ENCODE measurements at places on chromosomes 7 and 10. TPM values are rescaled to one million over a fixed set of nuclear protein-coding genes. Genes with fewer than 3 reads are reported as not detected.

The BLNK gene
- 3.6 TPM for total RNA-seq

DNA sequence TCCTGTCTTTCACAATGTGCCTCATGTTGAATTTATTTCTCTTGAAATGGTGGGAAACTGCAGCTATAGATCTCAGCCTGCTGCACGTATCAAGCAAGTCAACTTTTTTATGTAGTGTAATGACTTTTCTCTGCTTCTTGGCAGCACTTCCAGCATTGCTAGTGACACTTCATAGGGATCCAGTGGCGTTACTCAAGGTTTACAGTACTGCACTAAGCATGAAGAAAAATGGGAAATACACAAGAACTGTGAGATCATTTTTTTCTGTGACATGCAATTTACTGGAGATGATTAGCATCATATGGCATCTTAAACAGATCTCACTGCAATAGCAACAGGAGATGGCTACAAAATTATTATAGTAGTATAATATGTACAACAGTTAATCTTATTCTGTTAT, 90.9 kb downstream of the POLR1F start:
- no peaks in the 10 kb centered on the region for H3K4me1 ChIP-seq

DNA sequence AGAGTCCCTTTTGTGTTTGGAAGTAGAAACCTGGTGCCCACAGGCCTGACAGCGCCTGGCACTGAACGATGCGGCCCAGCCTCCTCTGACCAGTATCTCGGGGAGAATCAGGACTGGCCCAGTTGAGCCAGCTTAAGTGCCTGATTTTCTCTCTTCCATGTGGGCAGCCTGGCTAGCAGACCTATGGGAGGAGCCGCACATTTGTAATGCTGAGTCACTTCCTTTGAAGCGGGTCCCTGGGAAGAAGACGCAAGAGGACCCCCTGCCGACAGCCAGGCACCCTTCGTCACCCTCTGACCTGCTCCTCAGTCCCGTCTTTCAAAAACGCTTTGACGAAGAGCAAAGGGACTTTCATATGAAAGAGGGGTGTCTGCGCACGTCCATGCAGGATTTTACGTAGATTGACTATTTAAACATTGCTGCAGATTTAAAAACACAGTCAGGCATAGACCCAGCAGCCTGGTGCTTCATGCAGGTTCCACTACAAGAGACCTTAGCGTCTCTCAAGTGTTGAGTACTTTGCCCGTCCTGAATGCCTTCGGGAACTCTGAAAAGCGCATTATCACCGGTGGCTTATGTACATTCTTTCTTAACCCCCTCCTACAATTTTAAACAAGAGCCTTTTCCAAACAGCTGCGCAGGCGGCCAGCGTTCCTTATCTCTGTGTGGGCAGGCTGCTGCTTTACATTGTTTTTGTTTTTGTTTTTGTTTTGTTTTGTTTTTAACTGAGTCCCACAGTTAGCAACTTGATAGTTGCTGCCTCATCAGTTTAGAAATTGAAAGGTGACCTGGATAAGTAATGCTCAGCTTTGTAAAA, 36.5 kb upstream of the AP5Z1 start:
- peak overlapping the region; percentile 84 for H3K4me3 ChIP-seq
- H3K36me3 ChIP-seq: no peaks in the 10 kb centered on the region
- H3K27ac ChIP-seq: peak overlapping the region; percentile 94
- no peak for DNase-seq
- no peaks in the 10 kb centered on the region for H3K27me3 ChIP-seq

DNA sequence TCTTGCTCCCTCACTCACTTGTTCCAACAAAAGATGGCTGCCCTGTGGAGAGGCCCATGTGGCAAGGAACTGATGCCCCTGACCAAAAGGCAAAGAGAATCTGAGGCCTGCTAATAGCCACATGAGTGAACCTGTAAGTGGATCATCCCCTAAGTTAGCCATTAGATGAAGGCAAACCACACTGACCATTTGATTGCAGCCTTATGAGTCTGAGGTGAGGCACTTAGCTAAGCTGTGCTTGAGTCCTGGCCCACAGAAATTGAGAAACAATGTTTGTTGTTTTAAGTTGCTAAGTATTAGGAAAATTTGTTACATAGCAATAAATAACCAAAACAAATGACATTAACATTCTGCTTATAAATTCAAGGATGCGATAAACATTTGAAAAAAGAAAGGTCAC, 100.1 kb upstream of the BET1 start:
- H3K36me3 ChIP-seq: no peaks in the 10 kb centered on the region
- H3K4me1 ChIP-seq: peaks cover 3% of the 10 kb centered on the region
- H3K4me3 ChIP-seq: no peak overlapping the region

DNA sequence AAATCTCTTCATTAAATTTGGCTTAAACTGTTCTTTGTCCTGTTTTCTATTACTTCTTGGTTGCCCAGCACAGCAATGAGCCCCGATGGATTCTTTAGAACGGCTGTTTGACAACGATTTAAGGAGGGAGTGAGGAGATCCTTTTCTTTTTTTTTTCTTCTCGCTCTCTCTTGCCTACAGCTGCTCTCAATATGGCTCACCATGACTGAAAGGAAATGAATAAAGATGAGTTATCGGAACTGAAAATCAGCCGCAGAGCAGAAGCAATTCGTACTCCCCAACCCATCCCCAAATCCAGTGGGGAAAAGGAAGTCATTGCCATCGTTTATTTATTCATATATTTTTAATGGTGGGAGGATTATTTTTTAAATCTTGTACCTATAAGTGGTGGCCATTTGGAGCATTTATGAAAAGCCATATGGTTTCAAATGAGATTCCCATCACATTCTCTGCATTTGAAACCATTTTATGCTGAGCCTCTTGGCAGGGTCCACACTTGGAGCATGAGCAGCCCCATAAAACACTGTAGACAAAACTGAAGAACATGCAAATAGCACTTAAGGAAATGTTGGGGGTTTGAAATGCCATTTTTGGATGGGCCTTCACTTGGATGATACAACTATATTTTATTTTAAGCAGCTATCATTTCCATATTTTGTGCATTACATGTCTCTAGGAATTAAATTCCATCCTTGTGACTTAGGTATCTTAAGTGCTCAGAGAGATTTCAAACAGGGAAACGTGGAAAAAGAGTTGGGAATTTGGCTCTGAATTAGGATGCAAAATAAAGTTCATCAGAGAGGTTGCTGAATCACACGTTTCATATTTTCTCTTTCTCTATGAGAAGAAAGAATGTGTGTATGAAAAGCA, 107.7 kb upstream of the FZD1 start:
- H3K4me3 ChIP-seq: no peak overlapping the region
- no peak overlapping the region for H3K27ac ChIP-seq
- H3K27me3 ChIP-seq: no peaks in the 10 kb centered on the region
- no peak for DNase-seq
- no peaks in the 10 kb centered on the region for H3K4me1 ChIP-seq

The PLEKHA1 gene
- 22.8 TPM for total RNA-seq

DNA sequence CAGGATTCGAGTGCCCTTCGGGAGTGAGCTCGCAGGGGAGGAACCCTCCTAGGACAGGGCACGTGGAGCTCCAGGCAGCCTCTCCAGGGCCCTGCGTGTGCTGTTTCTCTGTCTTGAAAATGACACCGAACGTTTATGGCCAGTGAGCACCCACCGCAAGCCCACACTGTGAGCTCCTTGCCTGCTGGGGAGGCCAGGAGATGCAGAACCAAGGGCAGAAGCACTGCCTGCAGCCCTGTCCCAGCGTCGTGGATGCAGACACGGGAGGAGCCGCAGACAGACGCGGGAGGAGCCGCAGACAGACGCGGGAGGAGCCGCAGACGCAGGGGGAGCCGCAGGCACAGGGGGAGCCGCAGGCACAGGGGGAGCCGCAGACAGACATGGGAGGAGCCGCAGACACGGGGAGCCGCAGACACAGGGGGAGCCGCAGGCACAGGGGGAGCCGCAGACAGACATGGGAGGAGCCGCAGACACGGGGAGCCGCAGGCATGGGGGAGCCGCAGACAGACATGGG, 314.4 kb downstream of the PTPRN2 start:
- H3K4me1 ChIP-seq: no peaks in the 10 kb centered on the region
- no peak for DNase-seq
- H3K4me3 ChIP-seq: no peak overlapping the region
- H3K27ac ChIP-seq: no peak overlapping the region
- H3K36me3 ChIP-seq: no peaks in the 10 kb centered on the region

DNA sequence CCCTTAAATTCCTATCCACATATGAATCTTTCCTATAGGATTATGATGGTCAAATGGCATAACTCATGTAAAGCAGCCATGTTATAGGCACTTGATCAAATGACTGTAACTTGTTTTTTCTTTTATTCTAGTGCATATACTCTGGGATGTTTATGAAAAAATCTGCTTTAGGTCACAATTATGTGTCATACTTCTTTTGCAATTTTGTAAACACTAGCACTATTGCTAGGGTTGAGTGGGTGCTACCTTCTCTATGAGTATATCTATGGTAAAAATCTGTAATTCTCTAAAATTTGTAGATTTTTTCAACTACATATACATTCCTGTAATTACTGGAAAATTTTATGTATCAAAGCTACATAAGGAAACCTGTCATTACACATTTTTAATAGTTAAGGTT, 50.0 kb downstream of the HGF start:
- no peak for DNase-seq
- no peaks in the 10 kb centered on the region for H3K4me1 ChIP-seq
- no peak overlapping the region for H3K27ac ChIP-seq
- H3K4me3 ChIP-seq: no peak overlapping the region
- H3K27me3 ChIP-seq: no peaks in the 10 kb centered on the region

The SLC18A3 gene
- not detected for total RNA-seq

- H3K4me1 ChIP-seq: peaks cover 12% of the 10 kb centered on the region
- no peak for DNase-seq
- no peak overlapping the region for H3K27ac ChIP-seq
Observed at GRCh38 chr10:22259280-22259679, 41.5 kb upstream of the EBLN1 start.

The NRCAM gene
- total RNA-seq: not detected

GRCh38 chr10:5775685-5776084, 37.5 kb downstream of the GDI2 start:
- H3K36me3 ChIP-seq: peaks cover 9% of the 10 kb centered on the region
- H3K4me3 ChIP-seq: peak overlapping the region; percentile 77
- H3K27me3 ChIP-seq: no peaks in the 10 kb centered on the region

- peak overlapping the region; percentile 96 for H3K27ac ChIP-seq
- DNase-seq: no peak
- peaks cover 81% of the 10 kb centered on the region for H3K4me1 ChIP-seq
- peak overlapping the region; percentile 91 for H3K4me3 ChIP-seq
Observed at GRCh38 chr10:6558759-6559461, 21.2 kb downstream of the PRKCQ start.

GRCh38 chr7:95220328-95220727, 104.0 kb downstream of the PON1 start:
- no peak overlapping the region for H3K4me3 ChIP-seq

The GJC3 gene
- 0.25 TPM for total RNA-seq

- peaks cover 4% of the 10 kb centered on the region for H3K36me3 ChIP-seq
- no peak overlapping the region for H3K27ac ChIP-seq
- no peak overlapping the region for H3K4me3 ChIP-seq
- H3K4me1 ChIP-seq: peaks cover 5% of the 10 kb centered on the region
Observed at GRCh38 chr10:86361156-86362128, 5.2 kb downstream of the GRID1 start.

The CTAGE15 gene
- 0.73 TPM for total RNA-seq

DNA sequence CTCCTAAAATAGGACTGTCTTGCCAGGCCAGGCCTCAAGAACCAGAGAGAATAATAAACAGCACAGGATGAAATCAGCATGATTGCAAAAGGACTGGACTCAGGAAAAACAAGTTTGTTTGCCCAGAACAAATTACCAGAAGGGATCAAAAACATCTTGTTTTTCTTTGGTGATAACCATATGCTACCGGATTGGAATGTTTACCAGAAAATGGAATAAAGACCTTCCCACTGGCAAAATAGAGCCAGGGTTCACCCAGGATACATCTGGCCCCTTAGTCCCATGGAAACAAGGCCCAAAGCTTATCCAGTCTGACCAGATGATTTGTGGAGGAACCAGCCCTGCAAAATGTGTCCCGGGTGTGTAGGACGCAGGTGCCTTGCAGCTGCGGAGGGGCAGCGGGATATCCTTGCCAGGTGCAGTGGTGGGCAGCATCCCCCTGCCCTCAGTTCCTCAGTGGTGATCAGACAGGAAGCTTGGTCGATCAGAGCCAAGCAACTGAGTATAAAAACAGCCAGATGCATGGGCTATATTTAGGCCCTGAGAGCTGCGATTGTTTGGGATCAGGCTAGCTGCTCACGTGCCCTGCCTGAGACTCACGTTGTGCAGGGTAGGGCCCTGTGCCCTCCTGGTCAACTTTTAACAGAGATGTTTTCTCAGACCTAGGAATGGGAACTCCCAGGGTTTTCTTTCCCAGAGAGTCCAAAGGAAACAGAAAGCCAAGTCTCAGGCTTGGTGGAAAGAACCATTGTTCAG, 4.6 kb upstream of the ZNF22 start:
- peaks cover 4% of the 10 kb centered on the region for H3K27me3 ChIP-seq
- H3K36me3 ChIP-seq: no peaks in the 10 kb centered on the region
- DNase-seq: no peak
- H3K4me3 ChIP-seq: peak overlapping the region; percentile 50
- H3K4me1 ChIP-seq: peaks cover 10% of the 10 kb centered on the region

The SPDYE5 gene
- total RNA-seq: not detected

The GPRIN2 gene
- total RNA-seq: not detected

- no peaks in the 10 kb centered on the region for H3K4me1 ChIP-seq
- no peak overlapping the region for H3K27ac ChIP-seq
- no peak overlapping the region for H3K4me3 ChIP-seq
- no peaks in the 10 kb centered on the region for H3K27me3 ChIP-seq
Observed at GRCh38 chr7:79673421-79673820, 220.0 kb upstream of the MAGI2 start.

DNA sequence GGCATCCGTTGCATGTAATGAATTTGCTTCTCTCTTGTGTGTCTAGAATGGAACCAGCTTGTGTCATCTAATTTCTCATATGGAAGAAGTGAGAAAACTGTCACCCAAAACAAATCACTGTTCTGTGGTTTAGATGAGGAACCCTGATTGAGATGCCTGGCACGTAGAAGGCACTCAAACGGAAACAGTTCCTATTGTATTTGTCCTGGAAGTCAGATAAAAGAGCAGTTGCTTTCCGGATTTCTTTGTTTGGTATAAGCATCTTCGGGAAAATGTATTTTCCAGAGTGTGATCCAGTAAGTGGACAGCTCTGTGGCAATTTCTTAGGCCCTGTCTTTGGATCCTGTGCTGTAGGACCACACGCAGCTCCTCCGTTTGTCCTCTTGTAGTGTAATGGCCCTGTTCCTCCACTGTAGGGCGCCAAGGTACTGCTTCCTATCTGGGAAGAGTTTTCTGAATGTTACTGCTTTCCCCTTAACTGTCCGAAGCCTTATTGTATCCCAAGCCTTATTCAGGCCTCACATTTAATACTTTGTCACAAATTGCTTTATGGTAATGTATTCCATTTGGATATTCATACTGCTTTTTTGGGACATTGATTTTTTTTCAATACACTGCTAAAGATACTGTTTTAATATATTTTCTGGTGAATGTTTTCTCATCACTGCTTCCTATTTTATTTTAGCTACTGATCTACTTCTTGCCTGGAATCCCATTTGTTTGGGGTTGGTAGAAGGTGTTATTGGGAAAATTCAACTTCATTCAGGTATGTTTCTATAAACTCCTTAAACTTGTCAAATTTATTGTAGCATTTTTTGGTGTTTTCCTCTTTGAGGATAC, 24.8 kb downstream of the INPP5F start:
- peaks cover 18% of the 10 kb centered on the region for H3K4me1 ChIP-seq
- H3K27me3 ChIP-seq: no peaks in the 10 kb centered on the region
- peak; percentile 19 for DNase-seq
- H3K27ac ChIP-seq: peak overlapping the region; percentile 66
- peak overlapping the region; percentile 53 for H3K4me3 ChIP-seq
- peaks cover 3% of the 10 kb centered on the region for H3K36me3 ChIP-seq

All from T-helper 17 cell (primary cell).